Motor neuron (in vitro differentiated cells): ENCODE measurements at places on chromosomes 11 and 22. TPM values are rescaled to one million over a fixed set of nuclear protein-coding genes. Genes with fewer than 3 reads are reported as not detected.

The TRIM51 gene
- total RNA-seq: not detected in 2 replicates

The DBX1 gene
- total RNA-seq: 0.13 and 0.16 TPM in 2 replicates

The NPTXR gene
- total RNA-seq: 1.5 and 2.1 TPM in 2 replicates

The BIK gene
- 0.95 and 1.5 TPM in 2 replicates for total RNA-seq

The PANX3 gene
- total RNA-seq: not detected in 2 replicates

The PGA4 gene
- total RNA-seq: 0.14 and 0.22 TPM in 2 replicates

The GLYAT gene
- 1.4 TPM in 1 of 2 replicates, not detected in the other for total RNA-seq

- no peak for ATAC-seq
These were observed 3.7 kb upstream of the UPK3A start for GRCh38 chr22:45281010-45281409.

GRCh38 chr22:49763138-49763537 is 64.5 kb downstream of the BRD1 start:
- ATAC-seq: no peak

DNA sequence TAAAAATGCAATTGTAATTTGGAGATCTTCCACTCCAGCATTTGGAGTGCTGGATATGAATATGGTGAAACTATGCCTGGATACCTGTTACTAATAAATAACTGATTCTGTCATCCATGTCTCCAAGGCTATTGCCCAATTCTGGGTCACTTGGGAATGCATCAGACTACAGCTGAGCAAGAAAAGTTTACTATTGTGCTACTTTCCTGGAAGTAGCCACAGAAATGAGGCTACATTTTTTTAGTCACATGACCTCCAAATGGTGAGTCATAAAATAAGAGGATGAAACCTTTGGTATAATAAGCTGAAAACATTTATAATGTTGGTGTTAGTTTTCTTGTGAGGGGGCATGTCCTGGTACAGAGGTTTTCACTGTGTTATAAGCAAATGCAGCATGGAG is 44.4 kb downstream of the DCDC1 start:
- ATAC-seq: no peak

GRCh38 chr22:41380993-41381328 is 781 bp upstream of the TEF start:
- ATAC-seq: peak; percentile 25

DNA sequence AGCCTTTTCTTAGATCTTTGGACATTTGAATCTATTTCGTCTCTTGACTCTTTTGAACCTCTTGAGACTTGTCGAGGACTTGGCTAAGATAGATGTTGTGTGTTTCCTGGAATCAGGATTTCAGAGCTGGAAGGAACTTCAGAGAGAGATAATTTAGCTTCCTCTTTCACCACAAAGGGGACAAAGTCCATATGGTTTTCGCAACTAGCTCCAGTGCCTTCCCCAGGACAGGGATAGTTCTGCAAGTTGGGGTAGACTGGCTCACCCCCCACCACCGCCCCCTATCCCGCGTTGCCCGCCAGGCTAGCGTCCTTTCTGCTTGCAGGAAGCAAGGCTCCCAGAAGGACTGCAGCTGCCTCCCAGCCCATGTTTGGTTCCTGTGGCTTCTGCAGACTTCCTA is 75.7 kb upstream of the MYO18B start:
- no peak for ATAC-seq

GRCh38 chr22:33535937-33536875 is 384.1 kb downstream of the LARGE1 start:
- no peak for ATAC-seq

GRCh38 chr22:50296658-50297490 is 10.6 kb downstream of the PLXNB2 start:
- no peak for ATAC-seq

GRCh38 chr11:128985880-128986279 is 43.2 kb upstream of the TP53AIP1 start:
- no peak for ATAC-seq

DNA sequence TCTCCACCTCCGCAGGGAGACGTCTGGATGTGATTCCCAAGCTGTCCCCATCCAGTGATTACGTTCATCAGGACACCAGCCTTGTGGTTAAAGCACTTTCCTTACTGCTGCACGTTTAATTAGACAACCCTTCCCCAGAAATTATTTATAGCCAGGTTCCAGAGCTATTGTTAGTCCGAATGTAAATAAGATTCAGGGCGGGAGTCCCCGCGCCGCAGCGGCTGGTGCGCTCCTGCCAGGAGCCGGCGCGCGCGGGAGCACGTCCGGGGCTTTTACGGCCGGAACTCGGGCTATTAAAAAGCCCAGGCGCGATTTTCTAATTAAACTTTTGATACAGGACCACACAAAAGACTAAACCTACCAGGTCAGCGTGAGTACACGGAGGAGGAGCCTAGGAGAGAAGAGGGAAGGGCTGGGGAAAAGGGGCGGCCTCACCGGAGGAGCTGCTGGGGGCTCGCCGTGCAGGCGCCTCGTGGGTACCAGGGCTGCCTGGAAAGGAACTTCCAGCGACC is 538.3 kb downstream of the OPCML start:
- ATAC-seq: peak; percentile 24
